NB4 (cell line): ENCODE measurements at places on chromosomes 5 and 9.
A peak's percentile ranks its signal among the peaks of the same experiment; 100 is the strongest.

- DNase-seq, result no peak
These were observed 70.1 kb downstream of the RIC1 start for GRCh38 chr9:5698810-5699556.

GRCh38 chr5:157963761-157964160 lies 104.8 kb upstream of the CLINT1 start:
- DNase-seq, result peak; percentile 9

- peak; percentile 69 for DNase-seq
These were observed 368.9 kb downstream of the TMEM161B start for GRCh38 chr5:87899721-87900131.

- no peak for DNase-seq
These were observed 737 bp downstream of the RNF180 start for GRCh38 chr5:64166201-64166959.

DNA sequence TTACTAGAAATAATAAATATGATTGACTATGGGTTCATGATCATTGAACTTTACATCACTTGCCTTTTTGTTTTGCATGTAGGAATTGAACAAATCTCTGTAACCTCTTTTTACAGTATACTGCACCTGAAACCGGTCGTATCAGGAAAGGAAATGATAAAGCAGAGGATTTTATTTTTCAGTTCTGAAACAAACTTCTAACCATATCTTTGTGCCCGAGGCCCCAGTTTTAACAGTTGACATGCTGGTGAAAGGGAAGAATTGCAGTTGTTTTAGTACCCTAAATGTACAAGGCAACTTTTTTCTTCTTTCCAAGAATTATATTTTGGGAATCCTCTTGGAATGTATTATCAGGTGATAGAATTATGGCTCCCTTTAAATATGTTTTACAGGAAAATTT lies 27.8 kb downstream of the TMEM38B start:
- no peak for DNase-seq

- DNase-seq, result no peak
These were observed 31.5 kb downstream of the MLANA start for GRCh38 chr9:5922192-5922591.

DNA sequence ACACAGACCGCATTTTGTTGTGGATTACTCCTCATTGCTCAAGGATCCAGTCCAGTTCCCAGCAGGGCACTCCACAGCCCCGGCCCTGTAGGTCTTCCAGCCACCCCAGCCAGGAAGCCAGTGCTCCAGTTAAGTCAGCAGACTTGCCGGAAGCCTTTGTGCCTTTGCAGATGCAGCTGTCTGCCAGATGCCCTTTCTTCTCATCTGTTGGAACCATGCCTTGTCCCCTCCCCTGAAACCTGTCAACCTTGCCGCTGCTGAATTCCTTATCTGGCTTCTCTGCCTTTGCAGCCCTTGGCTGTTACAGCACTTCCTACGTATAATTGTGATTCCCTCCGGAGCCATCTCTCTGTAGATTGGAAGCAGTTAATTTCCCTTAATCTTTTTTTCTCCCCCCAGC lies 28.4 kb downstream of the PSAT1 start:
- no peak for DNase-seq

- DNase-seq, result no peak
These were observed 60.8 kb downstream of the FGF18 start for GRCh38 chr5:171480239-171480638.

DNA sequence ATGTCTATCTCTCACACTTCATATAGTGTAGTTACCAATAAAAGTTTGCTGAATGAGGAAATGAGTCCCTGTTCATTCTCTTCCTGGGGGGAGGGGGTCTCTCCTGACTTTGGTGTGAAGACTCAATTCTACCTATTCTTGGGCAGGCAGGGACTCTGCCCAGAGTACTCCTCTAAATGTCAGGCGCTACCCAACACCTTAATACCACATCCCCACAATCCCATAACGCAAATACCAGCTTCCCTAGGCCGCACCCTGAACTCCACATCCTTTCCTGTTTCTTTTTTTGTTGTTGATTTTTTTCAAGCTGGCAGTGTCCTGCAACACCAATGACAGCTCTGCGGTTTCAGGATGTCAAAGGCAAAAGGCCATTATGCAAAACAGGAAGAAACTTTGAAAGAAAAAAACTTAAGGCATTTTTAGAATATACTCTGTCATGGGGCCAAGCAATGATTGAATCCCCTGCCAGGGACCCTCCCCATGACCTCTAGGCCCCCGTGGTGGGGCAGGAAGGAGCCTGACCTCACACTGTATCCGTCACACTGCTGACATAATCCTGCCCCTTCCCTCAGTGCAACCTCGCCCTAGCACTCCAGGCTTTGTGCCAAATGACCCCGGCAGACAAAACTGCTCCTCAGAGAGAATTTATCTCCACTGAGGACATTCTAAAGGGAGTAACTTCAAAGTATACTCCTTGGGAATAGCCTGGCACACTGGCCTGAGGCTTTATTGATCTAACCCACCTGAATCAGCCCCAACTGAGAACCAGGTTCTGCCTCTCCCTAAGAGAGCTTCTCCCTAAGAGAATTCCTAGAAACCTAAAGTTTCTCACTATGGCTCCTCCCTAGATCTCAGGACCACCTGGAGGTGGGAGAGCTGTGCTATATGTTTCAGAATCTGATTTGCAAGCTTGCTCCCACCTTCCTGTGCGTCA lies 8.0 kb downstream of the B4GALT1 start:
- DNase-seq, result peak; percentile 91

GRCh38 chr5:173671121-173671949 lies 54.9 kb upstream of the BOD1 start:
- peak; percentile 56 for DNase-seq

- DNase-seq, result no peak
These were observed 215.5 kb downstream of the MPDZ start for GRCh38 chr9:13063880-13064459.

DNA sequence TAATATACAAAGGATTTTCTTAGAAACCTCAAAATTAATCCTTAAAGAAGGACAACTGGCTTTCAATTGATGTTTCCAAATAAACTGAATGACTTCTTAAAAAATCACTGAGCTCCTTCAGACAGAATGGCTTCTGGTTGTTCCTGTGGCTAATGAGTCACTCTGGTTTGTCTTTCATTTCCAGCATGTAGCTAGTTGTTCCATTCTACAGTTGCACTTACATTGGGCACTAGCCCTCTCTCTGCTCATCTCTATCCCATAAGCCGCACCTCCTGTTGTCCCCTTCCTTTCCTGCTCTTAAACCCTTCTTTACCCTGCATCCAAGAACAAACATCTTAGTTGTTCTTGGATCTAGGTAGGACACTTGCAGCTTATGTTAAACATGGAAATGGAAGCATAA lies 235.3 kb upstream of the HAPLN1 start:
- DNase-seq, result peak; percentile 60

DNA sequence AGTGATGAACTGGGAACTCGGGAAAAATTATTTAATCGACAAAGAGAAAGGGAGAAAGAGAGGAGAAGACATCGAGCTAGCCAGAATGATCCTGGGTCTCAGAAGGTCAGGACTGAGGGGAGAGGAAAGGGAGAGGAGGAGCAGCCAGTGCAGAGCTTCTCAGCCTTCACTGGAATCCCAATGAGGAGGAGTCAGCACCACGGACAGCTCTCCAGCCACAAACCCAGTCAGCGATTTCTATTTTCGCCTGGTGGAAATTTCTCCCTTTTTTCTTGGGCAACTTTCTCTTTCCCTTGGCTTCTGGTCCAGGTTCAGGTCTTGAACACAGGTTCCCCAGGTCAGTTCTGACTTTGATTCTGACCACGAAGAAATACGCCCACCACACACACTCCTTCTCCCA lies 1.6 kb upstream of the BRINP1 start:
- peak; percentile 21 for DNase-seq

DNA sequence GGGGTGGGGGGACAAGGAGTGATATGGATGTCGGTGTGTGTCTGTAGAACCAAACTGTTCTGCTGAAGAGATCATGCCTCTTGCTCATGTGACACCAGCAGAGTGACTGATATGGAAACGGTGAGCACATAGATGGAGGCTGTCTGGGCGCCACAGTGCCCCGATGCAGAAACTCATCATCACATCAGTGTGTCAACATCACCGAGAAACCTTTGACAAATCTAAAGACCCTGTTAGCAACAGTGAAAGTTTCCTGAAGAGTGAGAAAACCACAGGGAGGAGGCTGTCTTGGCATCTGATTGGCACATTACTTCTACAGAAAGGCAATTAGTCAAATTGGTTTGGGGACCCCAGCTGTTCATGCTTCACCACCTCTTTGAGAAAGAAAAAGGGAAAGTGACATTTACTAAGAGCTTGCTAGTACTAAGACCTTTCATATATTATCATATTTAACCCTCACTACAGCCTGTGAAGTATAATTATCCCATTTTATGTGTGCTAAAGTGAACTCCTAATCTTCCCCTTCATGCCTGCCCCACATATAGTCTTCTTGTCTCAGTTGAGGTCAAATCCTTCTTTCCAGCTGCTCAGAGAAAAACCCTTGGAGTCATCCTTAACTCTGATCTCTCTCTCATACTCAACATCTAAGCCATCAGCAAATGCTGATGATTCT lies 25.6 kb downstream of the CSF2 start:
- no peak for DNase-seq

DNA sequence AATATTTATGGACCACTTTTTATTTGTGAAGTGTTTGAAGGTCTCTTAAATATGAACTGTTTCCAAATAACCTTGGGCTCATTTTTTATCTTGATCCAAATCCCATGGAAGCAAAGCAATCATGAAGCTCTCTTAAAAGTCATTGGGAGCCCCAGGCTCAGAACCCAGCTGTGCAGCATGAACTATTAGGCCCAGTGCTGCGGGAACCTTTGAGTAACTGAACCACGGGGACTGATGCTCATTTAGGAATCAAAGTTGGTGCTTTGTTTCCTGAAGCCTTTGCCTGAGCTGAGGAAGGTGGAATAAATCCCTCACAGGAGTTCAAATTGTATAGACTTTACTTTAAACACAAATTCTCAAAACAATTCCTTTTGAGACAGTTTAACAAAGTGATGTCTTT lies 27.8 kb downstream of the MAT2B start:
- DNase-seq, result no peak

DNA sequence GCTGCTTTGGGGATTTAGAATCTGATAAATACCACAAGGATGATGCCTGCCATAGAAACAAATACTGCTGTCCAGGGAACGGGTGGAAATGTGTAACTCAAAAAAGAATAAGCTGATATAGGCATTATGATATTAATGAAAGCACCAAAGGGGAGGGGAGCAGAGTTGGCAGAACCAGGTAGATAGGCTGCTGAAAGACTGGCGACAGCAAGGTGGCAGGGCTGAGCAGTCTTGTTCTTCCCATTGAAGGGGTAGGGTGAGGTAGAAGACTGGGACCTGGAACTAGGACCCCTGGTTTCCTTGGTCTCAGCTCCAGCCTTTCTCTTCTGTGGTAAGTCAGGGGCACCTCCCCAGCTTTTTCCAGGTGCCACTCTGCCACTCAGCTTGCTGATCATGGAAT lies 31.4 kb upstream of the TMOD1 start:
- DNase-seq, result no peak

GRCh38 chr5:141528291-141528984 lies 39.6 kb downstream of the PCDHGC5 start:
- DNase-seq, result no peak

DNA sequence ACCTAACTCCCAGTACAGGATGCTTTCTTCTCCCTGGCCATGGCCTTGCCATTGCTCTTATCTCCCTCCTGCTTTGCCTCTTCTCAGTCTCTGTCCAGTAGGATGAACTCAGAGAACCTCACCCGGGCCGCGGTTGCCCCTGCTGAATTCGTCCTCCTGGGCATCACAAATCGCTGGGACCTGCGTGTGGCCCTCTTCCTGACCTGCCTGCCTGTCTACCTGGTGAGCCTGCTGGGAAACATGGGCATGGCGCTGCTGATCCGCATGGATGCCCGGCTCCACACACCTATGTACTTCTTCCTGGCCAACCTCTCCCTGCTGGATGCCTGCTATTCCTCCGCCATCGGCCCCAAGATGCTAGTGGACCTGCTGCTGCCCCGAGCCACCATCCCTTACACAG lies at the start of gene OR5C1:
TSS of gene OR5C1 (plus strand) at position 103 of the 400 bp plus-strand sequence. CDS start at position 103, 0 bp downstream.
- no peak for DNase-seq

GRCh38 chr9:108776920-108777639 lies 78.7 kb downstream of the ACTL7B start:
- DNase-seq, result peak; percentile 35

DNA sequence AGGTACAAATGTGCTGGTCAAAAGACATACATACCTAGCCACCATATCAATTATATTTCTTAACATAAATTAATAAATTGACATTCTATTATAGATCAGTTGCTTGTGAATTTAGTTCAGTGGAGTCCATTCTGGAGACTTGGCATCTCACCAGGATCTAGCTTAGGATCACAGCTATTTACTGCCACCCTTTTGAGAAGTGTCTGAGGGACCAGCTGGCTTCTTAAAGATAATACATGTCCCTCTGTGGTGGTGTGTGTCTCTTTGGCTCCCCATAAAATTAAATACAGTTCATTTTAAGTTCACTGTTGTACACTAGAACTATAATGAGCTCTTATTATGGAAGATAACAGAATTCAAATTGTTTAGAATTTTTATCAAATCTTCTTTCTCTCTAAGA lies 290.7 kb downstream of the PRELID2 start:
- no peak for DNase-seq

DNA sequence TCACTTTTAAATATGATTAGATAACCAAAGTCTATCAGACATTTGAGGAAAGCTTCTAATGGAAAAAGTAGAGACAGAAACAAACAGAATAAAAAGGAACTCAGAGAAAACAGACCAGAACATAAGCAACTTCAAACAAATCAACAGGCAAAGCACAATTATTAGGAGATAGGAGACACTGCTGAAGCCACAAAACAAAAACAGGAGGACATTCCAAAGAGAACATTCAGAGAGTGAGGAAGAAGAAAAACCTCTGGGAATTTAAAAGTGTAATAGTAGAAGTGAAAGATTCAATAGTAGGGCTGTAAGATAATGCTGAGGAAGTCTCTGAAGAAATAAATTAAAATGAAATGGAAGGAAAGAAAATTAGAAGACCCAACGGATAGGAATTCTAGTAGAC lies 83.2 kb upstream of the TBCA start:
- DNase-seq, result no peak

- DNase-seq, result no peak
These were observed 43.3 kb downstream of the SLC28A3 start for GRCh38 chr9:84297162-84297821.

DNA sequence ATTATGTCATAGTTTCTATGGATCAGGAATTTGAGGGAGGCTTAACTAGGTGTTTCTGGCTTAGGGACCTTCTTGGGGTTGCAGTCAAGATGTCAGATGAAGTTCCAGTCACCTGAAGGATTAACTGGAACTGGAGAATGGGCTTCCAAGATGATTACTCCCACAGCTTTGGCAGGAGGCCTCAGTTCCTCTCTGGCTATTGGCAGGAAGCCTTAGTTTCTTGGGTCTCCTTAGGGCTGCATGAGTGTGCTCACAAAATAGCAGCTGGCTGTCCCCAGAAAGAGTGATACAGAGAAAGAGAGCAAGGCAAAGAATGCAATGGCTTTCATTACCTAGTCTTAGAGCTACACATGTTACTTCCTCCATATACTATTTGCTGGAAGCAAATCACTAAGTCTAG lies 138.1 kb upstream of the TLE4 start:
- no peak for DNase-seq
